Astrocyte (in vitro differentiated cells and primary cell): ENCODE measurements at places on chromosomes 2 and 18. TPM values are rescaled to one million over a fixed set of nuclear protein-coding genes. Genes with fewer than 3 reads are reported as not detected.

The IL1RN gene
- not detected in 2 replicates for total RNA-seq

The MYL1 gene
- 8.7 and 11.1 TPM in 2 replicates for total RNA-seq

The CKAP2L gene
- 0.96 and 2.1 TPM in 2 replicates for total RNA-seq

The FAM124B gene
- total RNA-seq: not detected in 2 replicates

The IL18RAP gene
- not detected in 2 replicates for total RNA-seq

The DCAF17 gene
- 21.4 and 25.2 TPM in 2 replicates for total RNA-seq

- DNase-seq: no peak
Observed at GRCh38 chr2:134259571-134259970, 5.7 kb downstream of the MGAT5 start.

GRCh38 chr2:25313711-25314513 is 27.8 kb downstream of the DNMT3A start:
- DNase-seq: no peak

DNA sequence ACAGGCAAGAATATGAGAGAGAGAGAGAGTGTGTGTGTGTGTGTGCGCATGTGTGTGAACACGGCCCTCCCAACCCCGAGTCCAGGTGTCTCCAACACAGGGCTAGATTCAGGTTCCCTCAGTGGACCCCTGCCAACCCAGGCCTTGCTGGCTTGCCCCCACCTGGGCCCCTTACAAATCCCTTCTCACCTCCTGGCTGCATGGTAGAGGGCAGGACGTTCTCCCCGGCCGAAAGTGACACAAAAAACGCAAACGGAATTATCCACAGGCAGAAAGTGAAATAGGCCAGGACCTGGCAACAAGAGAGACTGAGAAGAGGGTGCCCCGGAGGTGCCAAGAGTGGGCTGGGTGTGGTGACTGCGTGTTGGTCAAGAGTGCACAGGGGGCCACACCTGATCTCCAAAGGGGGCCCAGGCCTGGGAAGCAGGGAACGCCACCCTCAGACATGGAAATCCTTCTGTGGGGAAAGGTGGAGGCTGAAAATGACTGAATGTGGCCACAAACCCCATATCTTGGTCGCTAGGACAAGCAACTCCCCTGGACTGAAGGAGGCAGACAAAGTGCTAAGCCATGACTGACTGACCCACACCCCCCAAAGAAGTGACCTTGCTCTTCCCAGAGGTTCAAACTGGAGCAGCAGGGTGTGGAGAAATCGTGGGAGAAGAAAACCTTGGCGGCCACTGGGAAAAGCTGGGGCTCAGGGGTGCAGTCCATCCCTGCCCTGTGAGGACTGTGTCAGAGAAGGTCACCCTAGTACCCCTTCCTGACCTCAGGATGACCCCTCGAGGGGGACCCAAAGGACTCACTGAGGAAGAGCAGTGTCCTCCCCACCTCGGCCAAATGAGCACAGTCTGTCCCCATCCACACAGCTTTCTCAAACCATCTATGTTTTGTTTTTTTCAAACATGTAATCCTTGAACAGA is 5.7 kb downstream of the TEX261 start:
- no peak for DNase-seq

DNA sequence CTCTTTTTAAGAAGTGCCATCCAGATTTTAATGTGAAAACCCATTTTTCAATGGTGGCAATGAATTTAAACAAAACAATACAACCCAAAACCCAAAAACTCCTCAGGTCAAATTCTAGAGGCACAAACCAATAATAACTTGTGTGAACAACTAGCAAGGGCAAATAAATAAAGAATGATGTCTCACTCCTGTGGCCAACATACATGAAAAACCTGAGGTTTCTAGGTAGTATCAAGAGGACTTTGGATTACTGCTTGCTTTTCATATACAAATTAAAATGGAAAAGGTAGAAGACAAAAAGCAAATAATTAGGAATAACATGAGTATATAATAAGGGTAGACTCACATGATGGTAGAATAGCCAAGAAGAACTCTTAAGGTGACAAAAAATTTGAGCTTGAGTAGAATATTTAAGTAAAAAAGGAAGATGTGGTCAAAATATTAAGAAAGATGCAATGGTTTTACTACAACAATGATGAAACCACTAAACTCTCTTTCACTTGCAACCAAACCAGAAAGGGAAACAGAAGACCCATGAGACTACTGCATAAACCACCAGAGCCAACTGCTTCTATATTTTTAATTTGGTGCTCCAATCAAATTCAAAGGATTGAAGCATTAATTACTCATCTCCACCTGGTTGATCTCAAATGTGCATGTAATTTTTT is 53.5 kb downstream of the DARS1 start:
- DNase-seq: no peak

- DNase-seq: no peak
Observed at GRCh38 chr2:26843041-26843440, 4.9 kb upstream of the DPYSL5 start.

GRCh38 chr2:63765117-63765516 is 76.6 kb upstream of the UGP2 start:
- no peak for DNase-seq

GRCh38 chr18:69162649-69163048 is 238.0 kb upstream of the DOK6 start:
- no peak for DNase-seq

GRCh38 chr2:114857196-114857595 is 414.8 kb downstream of the DPP10 start:
- no peak for DNase-seq

DNA sequence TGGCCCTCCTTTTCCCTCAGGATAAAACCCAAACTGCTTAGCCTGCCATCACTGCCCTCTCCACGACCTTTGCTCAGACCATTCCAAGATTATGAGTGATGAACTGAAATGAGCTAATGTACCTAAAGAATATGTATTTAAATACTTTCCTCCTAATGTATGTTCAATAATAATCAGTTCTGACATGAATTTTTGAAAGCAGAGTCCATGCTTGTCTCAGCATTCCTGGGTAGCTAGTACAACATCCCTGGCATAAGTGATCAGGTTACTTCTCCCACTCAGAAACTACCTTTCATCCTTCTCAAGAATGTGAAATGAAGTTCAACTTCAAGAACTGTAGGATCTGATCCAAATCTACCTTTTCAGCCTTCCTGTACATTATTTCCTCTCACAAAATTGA is 103.6 kb downstream of the UNC80 start:
- DNase-seq: no peak
